ENCODE measurements at places on chromosomes 1 and 21. TPM values are rescaled to one million over a fixed set of nuclear protein-coding genes. Genes with fewer than 3 reads are reported as not detected.

DNA sequence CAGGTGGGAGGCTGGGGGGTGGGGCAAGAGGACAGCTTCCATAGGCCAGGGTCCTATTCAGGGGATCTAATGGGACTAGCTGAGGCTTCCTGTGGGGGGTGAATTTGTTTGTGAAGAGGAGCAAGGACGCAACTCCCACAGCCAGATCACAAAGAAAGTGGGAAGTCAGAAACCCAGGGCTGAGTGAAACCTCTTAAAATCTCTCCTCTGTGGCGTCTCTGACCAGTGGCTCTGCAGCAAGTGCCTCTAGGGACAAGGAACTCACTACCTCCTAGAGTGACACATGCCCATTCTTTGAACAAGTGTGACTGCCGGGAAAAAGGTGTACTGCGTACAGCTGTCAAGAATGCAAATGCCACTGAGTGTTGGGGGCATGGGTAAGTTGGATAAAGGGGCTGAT is 187.9 kb downstream of the HIVEP3 start:
- H3K36me3 ChIP-seq, result no peaks in the 10 kb centered on the region
- peaks cover 7% of the 10 kb centered on the region for H3K4me1 ChIP-seq
- no peak for DNase-seq
- no peak overlapping the region for H3K27ac ChIP-seq
- H3K27me3 ChIP-seq, result no peaks in the 10 kb centered on the region

GRCh38 chr1:1402072-1402900 is 3.2 kb upstream of the CCNL2 start:
- H3K4me3 ChIP-seq, result peak overlapping the region; percentile 85
- no peaks in the 10 kb centered on the region for H3K27me3 ChIP-seq
- H3K36me3 ChIP-seq, result peaks cover 59% of the 10 kb centered on the region
- peak; percentile 73 for DNase-seq
- H3K4me1 ChIP-seq, result peaks cover 40% of the 10 kb centered on the region

MTARC2 gene
- 12.5 TPM for total RNA-seq

GRCh38 chr1:231020139-231020601 is 19.9 kb downstream of the FAM89A start:
- H3K4me1 ChIP-seq, result peaks cover 31% of the 10 kb centered on the region
- DNase-seq, result no peak
- H3K27ac ChIP-seq, result no peak overlapping the region
- H3K4me3 ChIP-seq, result no peak overlapping the region
- H3K27me3 ChIP-seq, result peaks cover 68% of the 10 kb centered on the region

- peaks cover 10% of the 10 kb centered on the region for H3K4me1 ChIP-seq
- DNase-seq, result no peak
- H3K27me3 ChIP-seq, result no peaks in the 10 kb centered on the region
Measured at GRCh38 chr1:14242870-14243269, 355.6 kb upstream of the KAZN start.

GRCh38 chr1:100510451-100510850 is 27.5 kb upstream of the GPR88 start:
- no peaks in the 10 kb centered on the region for H3K4me1 ChIP-seq
- no peak for DNase-seq
- H3K36me3 ChIP-seq, result peaks cover 4% of the 10 kb centered on the region
- H3K27me3 ChIP-seq, result no peaks in the 10 kb centered on the region
- no peak overlapping the region for H3K4me3 ChIP-seq
- no peak overlapping the region for H3K27ac ChIP-seq

GRCh38 chr1:64962441-64962840 is 3.9 kb downstream of the JAK1 start:
- no peaks in the 10 kb centered on the region for H3K36me3 ChIP-seq
- H3K4me1 ChIP-seq, result peaks cover 41% of the 10 kb centered on the region
- no peak overlapping the region for H3K4me3 ChIP-seq
- DNase-seq, result no peak
- peaks cover 26% of the 10 kb centered on the region for H3K27me3 ChIP-seq

- peaks cover 30% of the 10 kb centered on the region for H3K36me3 ChIP-seq
- H3K27ac ChIP-seq, result peak overlapping the region; percentile 60
- no peaks in the 10 kb centered on the region for H3K27me3 ChIP-seq
- no peak for DNase-seq
- H3K4me1 ChIP-seq, result peaks cover 5% of the 10 kb centered on the region
- peak overlapping the region; percentile 99 for H3K4me3 ChIP-seq
Measured at GRCh38 chr1:150322310-150322709, 977 bp downstream of the PRPF3 start.

DNA sequence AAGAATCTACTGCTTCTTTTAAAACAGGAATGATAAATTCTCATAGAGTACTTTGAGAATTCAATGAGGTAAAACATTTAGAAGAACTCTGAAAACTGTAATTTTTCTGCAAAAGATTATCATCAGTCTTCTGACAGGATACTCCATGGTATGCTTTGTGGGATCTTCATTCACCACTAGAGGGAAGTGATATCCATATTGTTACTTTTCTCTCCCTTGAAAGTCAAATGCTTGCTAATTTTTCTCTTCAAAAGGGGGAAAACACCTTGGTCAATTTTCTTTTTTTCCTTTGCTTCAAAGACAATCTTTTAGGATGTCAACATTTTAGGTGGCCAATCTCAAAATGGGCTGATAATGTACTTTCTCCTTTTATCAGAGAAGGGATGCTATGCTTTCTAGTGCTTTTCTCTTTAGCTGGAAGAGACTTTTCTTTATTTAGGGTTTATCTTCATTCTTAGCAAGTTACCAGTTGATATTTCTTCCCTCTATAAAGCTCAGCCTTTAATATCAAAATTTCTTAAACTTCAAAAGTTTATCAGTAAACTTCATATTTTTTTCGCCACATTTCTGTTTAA is 95.5 kb downstream of the NEGR1 start:
- H3K27me3 ChIP-seq, result no peaks in the 10 kb centered on the region
- no peak overlapping the region for H3K4me3 ChIP-seq
- H3K4me1 ChIP-seq, result peaks cover 13% of the 10 kb centered on the region
- no peak overlapping the region for H3K27ac ChIP-seq
- H3K36me3 ChIP-seq, result no peaks in the 10 kb centered on the region

DNA sequence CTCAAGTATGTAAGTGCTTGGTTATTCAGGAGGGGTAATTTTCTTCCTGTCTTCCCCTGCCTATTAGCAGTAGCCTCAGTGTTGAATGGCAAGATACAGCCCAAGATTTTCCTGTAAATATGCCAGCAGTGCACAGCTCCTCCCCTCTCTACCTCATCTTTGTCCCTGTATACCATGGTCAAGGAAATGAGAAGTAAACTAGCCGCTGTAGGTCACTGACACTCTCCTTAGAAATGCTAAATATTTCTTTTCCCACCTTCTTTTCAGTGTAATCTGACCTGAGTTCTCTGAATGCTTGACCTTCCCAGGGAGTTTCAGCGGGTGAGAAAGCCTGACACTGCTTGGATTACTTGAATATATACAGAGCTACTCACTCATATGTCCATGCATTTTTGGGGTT is 84.1 kb upstream of the ZNF326 start:
- H3K27ac ChIP-seq, result peak overlapping the region; percentile 99
- H3K4me1 ChIP-seq, result peaks cover 85% of the 10 kb centered on the region
- DNase-seq, result no peak
- 0 out of 2 replicates have a peak, but pooled peaks cover 2% of the 10 kb centered on the region for H3K36me3 ChIP-seq
- H3K27me3 ChIP-seq, result no peaks in the 10 kb centered on the region

SNX7 gene
- 12.9 TPM for total RNA-seq

TTLL10 gene
- total RNA-seq, result 1.1 TPM

Measured in WTC11 (cell line).